ENCODE measurements at places on chromosomes 2 and 18.

GRCh38 chr2:219289537-219290361 lies 10.6 kb downstream of the DNAJB2 start:
- peak; percentile 90 for DNase-seq

GRCh38 chr18:43303376-43303775 lies 26.1 kb upstream of the SYT4 start:
- no peak for DNase-seq

DNA sequence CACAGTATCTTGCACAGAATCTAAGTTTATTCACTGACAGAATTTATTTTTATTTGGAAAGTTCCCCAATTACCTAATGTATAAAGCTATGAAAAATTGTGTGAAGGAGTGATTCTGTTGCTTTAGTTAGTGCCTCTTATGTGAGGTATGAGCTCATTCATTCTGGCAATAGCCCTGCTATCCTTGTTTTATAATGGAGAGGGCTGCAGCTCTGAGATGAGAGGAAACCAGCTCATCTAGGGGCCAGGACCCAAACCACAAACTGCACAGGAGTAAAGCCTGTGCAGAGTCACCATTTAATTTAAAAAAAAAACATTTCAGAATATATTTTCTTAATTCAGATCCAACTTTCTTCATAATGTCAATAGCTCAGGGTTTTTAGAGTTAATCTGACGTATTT lies 383.0 kb downstream of the TMEM182 start:
- no peak for DNase-seq

DNA sequence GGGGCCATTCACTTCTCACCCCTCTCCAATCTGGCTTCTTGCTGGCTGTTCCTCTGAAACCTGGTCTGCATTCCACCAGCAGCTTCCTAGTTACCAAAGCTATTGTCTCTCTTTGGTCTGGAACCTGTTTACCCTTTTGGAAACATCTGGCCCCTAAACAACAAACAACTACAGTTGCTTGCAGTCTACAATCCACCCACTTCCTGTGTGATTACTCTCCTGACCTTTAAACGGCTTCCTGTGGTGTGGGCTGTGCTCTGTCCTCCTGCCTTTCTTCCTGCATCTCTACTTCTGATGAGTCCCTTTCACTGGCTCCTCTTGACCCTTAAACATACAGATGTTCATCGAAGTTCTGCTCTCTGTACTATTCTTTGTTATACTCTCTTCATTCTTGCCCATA lies 303.8 kb downstream of the TDRD15 start:
- no peak for DNase-seq

- DNase-seq: no peak
These were observed 253.4 kb downstream of the HDAC4 start for GRCh38 chr2:239147376-239147775.

GRCh38 chr2:226664661-226665060 lies 135.0 kb downstream of the IRS1 start:
- DNase-seq: no peak

DNA sequence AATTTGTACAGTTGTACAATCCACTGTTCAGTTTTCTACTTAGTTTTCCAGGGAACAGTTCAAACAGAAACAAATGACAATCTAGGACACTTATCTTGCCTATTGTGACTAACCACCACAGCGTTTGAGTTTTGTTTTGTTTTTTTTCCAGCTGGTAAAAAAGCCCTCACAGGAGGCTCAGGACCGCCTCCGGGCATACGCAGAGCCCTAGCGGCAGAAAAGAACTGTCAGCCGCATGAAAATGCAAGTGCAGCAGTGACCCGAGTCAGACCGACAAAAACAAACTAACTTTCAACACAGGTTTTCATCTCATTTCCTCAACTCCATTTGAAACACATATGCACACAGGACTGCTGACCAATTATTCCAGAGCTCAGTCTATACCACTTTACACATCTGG lies 68.6 kb downstream of the STEAP3 start:
- DNase-seq: no peak

DNA sequence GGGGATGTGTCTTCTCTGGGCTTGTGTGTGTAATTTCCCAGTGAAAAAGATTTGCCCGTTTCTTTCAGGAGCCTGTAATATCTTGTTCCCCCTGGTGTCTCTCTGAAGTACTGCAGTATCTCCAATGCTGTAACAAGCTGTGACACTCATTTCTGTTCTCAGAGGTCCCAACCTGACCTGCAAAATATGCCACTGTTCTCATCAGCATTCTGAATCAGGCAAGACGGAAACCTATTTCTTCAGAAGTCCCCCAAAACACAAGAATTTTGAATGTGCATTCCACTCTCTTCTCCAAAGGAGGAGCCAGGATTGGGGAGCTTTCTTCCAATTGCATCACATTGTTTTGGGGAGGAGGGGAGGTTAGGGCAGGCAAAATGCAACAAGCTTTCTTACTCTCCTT lies 77.0 kb upstream of the CNGA3 start:
- DNase-seq: peak; percentile 48

DNA sequence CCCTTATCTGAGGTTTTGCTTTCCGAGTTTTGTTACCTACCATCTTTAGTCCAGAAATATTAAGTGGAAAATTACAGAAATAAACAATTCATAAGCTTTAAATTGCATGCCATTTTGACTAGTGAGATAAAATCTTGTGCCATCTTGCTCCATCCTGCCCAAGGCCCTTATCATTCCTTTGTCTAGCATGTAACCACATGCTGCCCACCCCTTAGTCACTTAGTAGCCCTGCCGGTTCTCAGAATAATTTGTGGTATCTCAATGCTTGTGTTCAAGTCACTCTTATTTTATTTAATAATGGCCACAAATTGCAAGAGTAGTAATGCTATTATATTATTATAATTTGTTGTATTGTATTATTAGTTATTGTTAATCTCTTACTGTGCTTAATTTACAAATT lies 36.8 kb upstream of the VPS54 start:
- no peak for DNase-seq

- peak; percentile 22 for DNase-seq
These were observed 62.5 kb downstream of the DHRS9 start for GRCh38 chr2:169131587-169132512.

DNA sequence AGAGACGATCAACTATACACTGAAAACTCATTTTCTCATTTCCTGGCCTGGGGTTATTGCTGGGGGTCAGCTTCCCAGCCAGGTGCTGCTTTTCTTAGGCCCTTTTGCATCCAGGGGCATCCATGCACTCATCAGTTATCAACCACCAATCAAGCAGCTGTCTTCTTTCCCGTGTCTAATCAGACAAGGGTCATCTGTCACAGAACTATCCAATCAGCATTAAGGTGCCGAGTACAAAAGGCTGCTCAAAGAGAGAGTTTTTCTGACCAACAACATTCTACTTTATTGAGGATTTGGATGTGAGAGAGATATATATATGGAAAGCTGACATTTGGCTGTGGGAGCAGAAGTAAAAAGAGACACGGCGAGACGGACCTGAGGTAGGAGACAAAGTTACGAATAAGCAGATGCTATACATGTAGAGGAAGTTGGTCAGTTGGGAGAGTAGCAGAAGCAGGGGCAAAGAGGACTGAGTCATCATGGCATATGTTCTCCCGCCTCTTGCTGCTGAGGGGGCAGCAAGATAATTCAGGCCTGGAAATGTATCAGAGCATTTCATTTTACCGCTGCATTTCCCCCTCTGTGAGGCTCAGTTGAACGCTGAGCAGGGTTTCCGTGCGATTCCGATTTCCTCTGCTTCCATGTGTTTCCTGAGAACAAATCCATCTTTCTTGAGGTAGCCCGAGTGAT lies 129.3 kb downstream of the NUP35 start:
- peak; percentile 7 for DNase-seq

DNA sequence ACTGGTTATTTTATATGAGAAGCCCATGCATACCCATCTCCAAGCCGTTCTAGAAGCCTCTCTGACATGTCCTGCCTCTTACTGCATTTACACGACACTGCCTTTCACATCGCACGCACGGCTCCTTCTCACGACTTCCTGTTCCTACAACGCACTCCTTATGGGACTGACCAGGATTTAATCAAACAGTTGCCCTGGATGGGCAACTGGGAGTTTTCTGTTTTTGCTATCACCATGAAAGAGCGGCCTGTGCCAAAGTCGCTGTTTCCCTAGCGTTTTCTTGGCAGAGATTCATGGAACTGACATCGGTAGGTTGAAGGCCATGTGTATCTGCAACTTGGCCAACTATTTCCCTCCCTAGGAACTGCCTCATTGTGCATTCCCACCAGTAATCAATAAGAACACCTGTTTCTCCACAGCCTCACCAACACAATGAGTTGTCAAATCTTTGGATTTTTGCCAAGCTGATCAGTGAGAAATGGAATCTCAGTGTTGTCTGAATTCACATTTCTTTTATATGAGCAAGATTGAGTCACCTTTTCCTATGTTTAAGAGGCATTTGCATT lies 97.2 kb upstream of the OTOS start:
- DNase-seq: peak; percentile 83

GRCh38 chr2:37916512-37917082 lies 8.5 kb upstream of the RMDN2 start:
- peak; percentile 35 for DNase-seq

- DNase-seq: no peak
These were observed 34.6 kb downstream of the GREB1 start for GRCh38 chr2:11568436-11568835.

DNA sequence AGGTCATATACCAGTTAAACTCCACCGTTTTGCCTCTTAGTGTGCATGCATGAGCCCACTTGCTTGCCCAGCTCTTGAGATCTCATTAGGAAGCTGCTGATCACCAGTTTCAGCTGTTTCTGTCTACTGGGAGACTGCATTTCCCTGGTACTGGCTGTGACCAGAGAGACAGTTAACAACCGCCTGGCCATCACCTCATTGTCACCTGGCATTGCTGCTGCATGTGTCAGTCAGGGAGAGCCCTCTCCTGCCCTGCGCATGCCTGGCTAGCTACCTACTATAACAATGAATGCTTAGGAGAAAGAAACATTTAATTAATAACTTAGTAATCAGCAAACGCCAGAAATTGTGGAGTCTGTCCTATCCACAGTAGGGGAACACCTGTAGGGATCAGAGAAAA lies 265.8 kb upstream of the CYRIA start:
- DNase-seq: no peak

DNA sequence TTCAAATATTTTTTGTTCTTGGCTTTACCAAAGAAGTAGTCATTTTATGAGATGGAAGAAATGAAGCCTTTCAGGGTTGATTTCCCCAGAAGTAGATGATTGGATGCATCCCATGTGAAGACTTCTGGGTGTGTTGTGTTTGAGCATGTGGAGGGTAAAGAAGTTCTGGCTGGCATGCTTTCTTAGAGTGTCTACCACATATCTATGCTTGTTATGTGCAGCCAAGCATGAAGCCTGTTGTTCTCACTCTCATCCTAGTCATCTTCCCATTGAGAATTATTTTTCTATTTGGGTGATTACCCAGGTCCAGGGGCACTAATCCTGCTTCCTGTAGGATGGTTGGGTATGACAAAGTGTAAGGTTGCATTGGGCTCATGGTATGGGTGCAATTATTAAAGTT lies 472.9 kb downstream of the PTPRM start:
- no peak for DNase-seq

DNA sequence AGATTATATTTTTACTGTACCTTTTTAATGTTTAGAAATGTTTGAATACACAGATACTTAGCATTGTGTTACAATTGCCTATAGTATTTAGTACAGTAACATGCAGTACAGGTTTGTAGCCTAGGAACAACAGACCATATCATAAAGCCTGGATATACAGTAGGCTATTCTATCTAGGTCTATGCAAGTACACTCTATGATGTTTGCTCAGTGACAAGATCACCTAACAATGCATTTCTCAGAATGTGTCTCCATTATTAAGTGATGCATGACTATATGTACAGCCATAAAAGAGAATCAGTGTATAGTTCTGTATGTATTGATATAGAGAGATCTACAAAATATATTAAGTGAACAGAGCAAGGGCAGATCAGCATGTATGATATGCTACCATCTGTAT lies 616.4 kb downstream of the XIRP2 start:
- DNase-seq: no peak

GRCh38 chr2:139613264-139613663 lies 833.1 kb upstream of the NXPH2 start:
- DNase-seq: no peak

DNA sequence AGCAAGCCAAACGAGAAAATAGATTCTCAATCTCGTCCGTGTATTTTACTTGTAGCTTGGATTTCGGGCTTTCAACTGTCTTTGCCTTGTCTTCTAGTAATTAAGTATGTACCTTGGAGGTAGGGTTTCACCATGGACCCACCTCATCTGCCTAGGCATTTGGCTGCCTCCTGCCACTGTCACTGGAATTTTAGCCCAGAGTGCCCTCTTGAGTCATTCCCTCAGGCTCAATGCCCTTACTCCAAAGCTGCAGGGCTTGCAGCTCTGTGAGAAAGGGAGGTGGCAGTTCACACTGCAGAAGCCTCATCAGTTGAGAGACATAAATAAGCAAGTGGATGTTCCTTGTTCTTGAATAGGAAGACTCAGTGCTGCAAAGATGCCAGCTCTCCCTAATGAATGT lies 89.6 kb downstream of the VSNL1 start:
- DNase-seq: no peak

- DNase-seq: no peak
These were observed 55.4 kb upstream of the THOC1 start for GRCh38 chr18:323253-323622.

GRCh38 chr2:38751596-38752410 lies 642 bp upstream of the SRSF7 start:
- peak; percentile 18 for DNase-seq

- DNase-seq: no peak
These were observed 218.8 kb downstream of the SNTG2 start for GRCh38 chr2:1169291-1169949.

Measured in hepatic stellate cell (primary cell).